ENCODE measurements at places on chromosomes 2 and 18. TPM values are rescaled to one million over a fixed set of nuclear protein-coding genes. Genes with fewer than 3 reads are reported as not detected.
A peak's percentile ranks its signal among the peaks of the same experiment; 100 is the strongest.

Gene SMARCAL1
- polyA plus RNA-seq, result 6.7 TPM

GRCh38 chr18:59202258-59202820 is 17.6 kb upstream of the GRP start:
- no peak for DNase-seq

GRCh38 chr18:24234850-24235418 is 96.1 kb downstream of the CABYR start:
- DNase-seq, result no peak

- DNase-seq, result no peak
Measured at GRCh38 chr2:113406114-113406513, 31.4 kb upstream of the ZNG1B start.

- no peak for DNase-seq
Measured at GRCh38 chr18:64712035-64712434, 563.1 kb upstream of the LINC00305 start.

DNA sequence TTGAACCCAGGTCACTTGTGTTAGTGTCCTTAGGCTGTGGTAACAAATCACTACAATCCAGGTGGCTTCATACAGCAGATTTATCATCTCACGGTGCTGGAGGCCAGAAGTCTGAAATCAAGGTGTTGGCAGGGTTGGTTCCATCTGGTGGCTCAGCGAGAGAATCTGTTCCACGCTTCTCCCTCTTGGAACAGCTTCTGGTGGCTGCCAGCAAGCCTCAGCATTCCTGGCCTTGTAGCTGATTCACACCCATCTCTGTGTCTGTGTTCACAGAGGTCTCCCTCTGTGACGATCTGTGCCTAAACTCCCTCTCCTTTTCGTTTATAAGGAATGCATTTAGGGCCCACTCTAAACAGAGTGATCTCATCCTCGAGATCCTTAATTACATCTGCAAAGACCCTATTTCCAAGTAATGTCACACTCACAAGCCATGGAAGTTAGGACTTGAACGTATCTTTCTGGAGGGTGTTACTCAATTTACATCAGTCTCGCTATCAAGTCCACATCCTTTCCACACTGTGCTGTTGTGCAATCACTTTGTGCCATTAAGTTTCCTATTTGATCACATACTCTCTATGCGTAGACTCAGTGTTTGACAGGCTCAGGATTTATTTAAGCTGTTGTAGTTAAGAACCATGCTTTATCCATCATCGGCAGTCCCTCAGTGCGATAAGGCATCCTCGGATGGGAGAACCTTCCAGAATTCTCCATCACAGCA is 164.4 kb downstream of the SOCS6 start:
- no peak for DNase-seq

DNA sequence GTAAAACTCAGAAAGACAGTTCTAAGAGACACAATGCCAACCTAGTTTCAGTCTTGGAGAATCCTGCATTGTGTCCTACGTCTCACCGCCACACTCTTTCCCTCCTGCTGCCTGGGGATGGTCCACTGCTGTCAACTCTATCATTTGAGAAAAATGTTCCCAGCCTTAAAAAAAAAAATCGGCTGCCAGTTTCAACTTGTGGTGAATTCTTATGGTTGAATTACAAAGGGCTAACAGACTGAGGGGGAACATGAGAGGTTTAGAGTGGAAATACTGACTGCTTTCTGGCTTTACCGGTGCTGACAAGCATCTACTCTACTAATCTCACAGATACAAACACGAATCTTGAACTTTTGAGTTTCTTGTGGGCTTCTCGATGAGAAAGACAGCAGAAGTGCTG is 74.0 kb downstream of the NAB1 start:
- DNase-seq, result no peak

- DNase-seq, result peak; percentile 96
Measured at GRCh38 chr2:231713730-231714638, 5.7 kb downstream of the PTMA start.

DNA sequence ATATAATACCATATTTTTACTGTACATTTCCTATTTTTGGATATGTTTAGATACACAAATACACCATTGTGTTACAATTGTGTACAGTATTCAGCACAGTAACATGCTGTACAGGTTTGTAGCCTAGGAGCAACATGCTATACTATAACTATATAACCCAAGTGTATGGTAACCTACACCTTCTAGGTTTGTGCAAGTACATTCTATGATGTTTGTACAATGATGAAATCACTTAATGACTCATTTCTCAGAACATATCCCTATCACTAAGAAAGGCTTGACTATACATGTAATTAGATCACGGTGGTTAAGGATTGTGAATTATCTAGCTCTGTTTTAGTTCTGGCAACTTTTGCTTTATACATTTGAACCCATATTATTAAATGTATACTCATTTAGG is 31.3 kb downstream of the NPHP1 start:
- DNase-seq, result no peak

DNA sequence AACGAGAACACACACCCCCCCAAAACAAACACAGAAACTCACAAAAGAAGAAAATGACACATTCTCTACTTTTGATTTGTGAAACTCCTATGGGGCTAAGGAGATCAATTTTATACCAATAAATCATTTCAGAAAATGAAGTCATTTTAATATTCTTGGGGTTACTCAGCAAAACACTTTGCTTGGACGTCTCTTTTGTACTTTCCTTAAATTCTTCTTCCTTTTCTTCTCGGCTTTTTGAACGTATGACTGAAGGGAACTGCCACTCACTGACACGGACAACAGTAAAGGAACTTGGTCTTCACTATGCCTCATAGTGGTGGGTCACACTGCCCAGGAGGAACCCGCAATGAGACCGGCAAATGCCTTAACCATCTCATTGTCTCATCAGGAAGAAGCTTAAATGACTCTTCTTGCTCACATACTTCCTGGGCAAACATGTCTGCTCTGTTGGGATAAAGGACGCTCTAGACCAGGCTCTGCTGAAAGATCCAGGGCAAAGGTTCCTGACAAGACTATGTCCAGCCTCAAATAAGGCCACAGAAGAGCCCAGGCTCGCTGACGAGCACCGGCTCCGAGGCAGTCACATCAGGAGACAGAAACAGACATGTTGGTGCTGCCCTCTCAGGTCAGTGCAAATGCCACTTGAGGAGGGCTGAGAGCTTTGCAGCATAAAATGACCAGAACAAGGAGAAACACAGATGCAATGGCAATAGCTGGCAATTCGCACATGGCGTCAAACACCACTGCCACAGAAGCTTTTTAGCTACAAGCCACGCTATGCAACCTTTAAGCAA is 205.5 kb downstream of the TGIF1 start:
- no peak for DNase-seq

GRCh38 chr2:129901754-129902415 is 77.6 kb upstream of the RAB6C start:
- no peak for DNase-seq

Data from pancreas (tissue), 10 donors.